ENCODE measurements at places on chromosomes 7 and 10.

GRCh38 chr10:110344622-110345021, 39.9 kb upstream of the SMNDC1 start:
- DNase-seq, result no peak

DNA sequence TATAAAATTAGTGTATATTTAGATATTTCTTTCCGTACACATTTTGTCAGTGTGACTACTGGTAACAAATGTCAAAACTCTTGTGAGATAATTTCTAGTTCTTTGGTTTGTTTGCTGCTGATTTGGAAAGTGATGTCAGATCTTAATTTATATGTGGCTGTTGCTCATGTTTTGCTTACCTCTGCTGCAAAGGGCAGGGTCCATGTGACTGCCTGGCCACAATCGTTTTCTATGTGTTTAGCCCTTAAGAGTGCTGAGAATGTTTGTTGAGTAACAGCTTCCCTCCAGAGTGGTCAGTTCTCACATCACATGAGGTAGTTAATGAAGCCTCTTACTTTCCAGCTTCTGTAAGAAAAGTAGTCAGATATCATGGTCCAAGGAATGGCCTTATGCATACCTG, 4.2 kb downstream of the NRBF2 start:
- DNase-seq, result no peak

GRCh38 chr7:149826344-149827088, 11.7 kb upstream of the ZNF862 start:
- DNase-seq, result no peak

- no peak for DNase-seq
These were observed 112.3 kb downstream of the ITGB8 start for GRCh38 chr7:20442951-20443350.

DNA sequence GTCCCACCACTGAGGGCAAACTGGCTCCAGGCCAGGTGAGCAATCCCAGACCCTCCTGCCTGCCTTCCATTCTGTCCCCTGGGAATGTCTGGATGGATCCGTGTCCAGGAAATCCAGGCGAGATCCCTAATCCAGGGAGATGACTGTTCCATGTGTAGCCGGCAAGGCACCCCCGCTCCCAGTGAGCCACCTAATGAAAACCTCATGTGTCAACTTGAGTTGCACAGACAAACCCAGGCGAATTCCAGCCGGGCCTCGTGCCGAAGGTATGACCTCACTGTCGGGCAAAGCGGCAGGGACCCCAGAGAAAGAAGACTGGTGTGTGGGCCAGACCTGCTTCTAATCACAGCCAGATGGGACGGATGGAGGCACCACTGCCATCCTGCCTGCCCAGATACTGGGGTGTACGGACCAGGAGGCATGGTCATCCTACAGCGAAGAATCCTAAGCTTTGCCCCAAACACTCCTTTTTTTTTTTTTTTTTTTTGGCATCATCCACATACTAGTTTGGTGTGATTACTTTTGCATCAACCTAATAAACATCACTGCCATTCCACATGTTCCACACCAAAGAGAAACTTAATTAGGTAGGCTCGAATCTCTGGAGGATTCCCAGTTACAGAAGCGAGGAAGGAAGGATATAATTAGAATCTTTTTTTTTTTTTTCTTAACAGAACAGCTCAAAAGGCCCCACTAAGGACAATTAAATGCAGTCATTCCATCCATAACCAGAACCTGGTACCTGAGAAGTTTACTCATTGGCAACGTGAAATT, 313.1 kb downstream of the CALN1 start:
- DNase-seq, result no peak

- DNase-seq, result no peak
These were observed 493.1 kb downstream of the REEP3 start for GRCh38 chr10:64014281-64014680.

DNA sequence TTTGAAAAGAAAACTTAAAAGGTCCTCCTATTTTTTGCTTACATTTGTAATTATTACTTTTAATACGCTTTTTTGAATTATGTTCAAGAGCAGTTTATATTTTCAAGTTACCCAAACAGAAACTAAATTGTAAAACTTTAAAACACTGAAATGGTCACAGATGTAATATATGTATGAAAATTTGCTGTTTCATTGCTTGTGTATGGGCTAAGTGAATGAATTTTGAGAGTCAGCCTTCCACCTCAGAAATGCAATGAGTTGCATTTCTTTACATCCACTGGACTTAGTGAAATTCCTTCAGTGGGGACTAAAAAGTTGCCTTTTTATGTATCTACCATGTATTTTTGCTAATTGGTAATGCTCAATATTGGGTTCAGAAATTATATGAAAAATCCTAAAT, 1.6 kb downstream of the VPS26A start:
- no peak for DNase-seq

DNA sequence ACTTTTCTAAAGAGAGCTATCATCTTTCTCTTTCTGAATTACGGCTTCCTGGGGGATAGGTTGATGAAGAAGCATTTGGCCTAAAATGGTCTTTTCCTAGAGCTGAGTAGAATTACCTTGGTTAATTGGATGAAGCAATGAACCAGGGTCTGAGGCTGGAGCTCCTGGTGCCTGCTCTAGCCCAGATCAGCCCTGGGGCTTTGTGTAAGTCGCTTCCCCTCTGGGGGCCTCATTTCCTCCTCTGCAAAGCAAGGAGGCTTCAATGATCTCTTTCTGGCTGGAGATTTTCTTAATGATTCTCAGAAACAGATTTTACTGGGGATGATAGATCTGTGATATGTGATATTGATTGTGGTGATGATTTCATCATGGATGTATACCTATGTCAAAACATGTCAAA, 3.5 kb upstream of the CPA2 start:
- no peak for DNase-seq

GRCh38 chr10:99806091-99806490, 23.7 kb downstream of the ABCC2 start:
- no peak for DNase-seq

DNA sequence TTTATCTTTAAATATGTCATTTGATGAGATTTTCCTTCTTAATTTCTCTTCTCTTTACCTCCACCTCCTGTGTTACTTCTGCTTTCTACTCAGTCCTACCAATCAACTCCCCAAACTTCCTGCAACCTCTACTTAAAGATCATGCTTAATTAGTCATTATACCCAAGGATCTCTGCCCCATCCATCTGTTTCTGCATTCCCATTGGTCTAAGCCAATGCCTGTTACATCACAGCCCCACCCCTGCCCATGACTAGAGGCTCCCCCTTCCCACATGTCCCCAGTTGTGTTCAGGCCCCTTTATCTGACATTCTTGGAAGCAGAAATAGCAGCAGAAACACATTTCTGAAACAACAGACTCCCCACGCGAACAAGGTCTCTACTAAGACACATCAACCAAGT, 319.1 kb upstream of the NFE2L3 start:
- no peak for DNase-seq

GRCh38 chr7:155444746-155445145, 13.2 kb upstream of the EN2 start:
- DNase-seq, result no peak

DNA sequence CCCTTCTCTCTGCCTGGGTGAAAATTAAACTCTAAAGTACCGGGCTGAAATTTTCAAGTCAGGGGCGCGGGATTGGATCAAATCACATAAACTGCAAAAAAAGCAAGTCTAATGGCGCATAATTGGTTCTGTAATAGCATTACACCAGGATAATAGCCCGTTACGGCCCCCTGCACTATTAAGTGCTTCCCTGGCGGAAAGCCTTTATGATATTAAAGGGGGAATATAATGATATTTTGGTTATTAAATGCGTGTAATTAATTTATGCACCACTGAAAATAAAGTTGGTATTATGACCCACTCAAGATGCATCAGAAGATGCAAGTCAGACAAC, 744 bp upstream of the DRGX start:
- no peak for DNase-seq

DNA sequence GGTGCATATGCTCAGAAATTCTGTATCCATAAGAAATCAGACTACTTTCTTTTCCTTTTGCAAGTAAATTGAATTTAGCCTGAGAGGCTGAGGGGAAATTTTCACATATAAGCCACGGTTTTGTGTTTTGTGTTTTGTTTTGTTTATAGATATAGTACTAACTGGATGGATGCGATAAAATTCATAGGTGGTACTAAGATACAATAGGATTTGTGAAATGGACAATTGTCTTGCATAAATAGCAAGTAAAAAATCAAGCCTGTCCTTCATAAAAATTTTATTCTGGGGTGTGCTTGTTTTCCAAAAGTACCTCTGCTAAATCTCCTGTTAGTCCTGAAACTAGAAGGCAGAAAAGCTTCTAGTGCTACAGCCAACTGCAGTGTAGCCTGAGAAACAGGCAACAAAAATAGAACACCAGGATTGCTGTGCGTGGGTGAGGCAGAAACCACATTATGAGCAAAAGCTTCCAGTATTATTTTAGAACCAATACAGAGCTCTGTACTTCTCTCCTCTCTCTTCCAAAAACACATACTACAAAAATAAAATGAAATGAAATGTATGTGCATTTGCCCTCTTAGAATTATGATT, 634 bp upstream of the HDAC9 start:
- DNase-seq, result no peak

GRCh38 chr7:43612599-43613589, 30.0 kb downstream of the STK17A start:
- DNase-seq, result no peak

DNA sequence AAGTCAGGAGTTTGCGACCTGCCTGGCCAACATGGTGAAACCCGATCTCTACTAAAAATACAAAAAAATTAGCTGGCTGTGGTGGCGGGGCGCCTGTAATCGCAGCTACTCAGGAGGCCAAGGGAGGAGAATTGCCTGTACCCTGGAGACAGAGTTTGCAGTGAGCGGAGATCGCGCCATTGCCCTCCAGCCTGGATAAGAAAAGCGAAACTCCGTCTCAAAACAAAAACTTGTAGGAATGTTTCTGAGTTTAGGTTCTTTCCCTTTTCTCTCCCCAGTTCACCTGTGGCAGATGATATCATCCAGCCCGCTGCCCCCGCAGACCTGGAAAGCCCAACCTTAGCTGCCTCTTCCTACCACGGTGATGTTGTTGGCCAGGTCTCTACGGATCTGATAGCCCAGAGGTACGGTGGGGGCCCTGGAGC, 138.8 kb upstream of the BTBD16 start:
- no peak for DNase-seq

DNA sequence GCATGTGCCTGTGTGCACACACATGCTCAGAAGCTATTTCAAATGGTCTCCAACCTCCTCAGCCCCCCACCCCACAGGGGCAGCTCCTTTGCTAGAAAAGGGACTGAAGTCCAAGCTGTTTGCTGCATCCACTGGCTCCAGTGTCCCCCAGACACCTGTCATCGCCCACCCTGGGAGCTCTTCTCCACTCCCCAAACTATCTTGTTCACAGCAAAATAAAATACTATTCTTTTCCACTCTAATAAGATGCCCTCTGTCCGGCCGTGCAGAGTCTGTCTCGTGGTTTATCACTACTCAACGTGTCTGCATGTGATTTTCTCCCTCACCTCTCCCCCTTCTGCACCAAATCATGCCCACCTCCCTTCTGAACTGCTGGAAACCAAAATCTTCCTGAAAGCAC, 25.6 kb downstream of the HIPK2 start:
- DNase-seq, result no peak

- no peak for DNase-seq
These were observed 32.3 kb downstream of the REEP3 start for GRCh38 chr10:63553473-63553872.

GRCh38 chr10:69871074-69871473, 69.4 kb downstream of the COL13A1 start:
- no peak for DNase-seq

GRCh38 chr10:8296090-8296733, 241.7 kb downstream of the GATA3 start:
- no peak for DNase-seq

DNA sequence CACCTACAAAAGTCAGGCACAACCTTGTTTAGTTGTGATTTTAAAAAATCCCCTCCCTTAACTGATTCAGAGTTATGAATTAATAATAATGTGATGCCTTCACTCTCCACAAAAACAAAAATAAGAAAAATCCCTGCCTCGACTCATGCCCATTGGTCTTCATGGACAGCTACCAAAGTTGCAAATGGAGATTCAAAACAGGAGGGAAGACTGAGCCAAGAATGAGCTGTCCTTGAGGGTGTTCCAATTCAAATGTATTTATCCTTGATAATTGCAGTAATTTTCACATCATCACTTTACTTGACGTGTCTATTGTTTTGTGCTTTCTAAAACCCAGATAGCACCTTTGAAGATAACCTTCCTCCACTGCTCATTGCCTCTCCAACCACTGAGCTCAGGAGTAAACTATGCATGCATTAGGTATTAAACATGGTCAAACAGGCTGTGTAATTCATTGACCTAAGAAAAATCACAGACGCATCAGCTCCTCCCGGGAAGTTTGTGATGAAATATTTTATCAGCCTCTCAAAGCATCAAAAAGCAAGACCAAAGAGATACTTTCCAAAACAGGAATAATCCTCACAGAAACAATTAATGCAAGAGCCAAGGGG, 712.7 kb upstream of the IGFBP3 start:
- DNase-seq, result no peak

DNA sequence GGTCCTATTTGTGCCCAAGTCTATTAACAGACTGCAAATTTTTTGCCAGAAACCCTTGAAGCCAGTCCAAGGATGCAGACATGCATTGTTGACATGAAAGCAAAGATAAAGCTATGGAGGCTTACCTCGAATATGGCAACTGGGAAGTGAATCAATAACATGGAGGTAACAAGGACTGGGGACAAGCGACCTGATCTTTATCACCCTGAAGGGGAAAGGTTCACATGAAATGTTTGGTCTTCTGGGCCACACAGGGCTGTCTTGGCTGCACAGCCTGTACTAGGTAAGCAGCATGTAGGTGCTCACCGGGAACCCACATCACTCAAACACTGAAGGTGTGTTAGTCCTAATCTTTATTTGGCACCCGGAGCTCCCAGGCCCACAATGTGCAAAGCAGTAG, 17.9 kb downstream of the ERCC6 start:
- no peak for DNase-seq

- no peak for DNase-seq
These were observed 395.4 kb upstream of the NFE2L3 start for GRCh38 chr7:25756601-25757000.
